ENCODE measurements at places on chromosomes 1 and 21. TPM values are rescaled to one million over a fixed set of nuclear protein-coding genes. Genes with fewer than 3 reads are reported as not detected.

DNA sequence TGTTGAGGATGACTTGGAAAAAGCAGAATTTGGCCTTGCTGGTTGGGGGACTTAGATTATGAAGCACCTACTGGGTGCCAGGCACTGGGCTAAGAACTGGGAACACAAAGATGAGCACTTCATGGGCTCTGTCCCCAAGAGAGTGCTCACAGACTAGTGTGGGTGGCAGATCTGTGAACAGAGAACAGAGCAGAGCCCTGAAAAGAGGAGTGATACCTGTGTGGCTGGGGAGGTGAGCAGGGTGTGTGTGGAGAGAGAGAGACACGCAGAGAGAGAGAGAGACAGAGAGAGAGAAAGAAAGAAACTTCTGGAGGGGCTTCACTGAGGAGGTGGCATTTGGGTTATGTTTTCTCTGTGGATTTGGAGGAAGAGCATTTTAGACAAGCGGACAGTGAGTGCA is 61.1 kb upstream of the PPP2R5A start:
- H3K4me1 ChIP-seq: peaks cover 25% of the 10 kb centered on the region
- no peak overlapping the region for H3K4me3 ChIP-seq
- no peaks in the 10 kb centered on the region for H3K36me3 ChIP-seq
- H3K27me3 ChIP-seq: no peaks in the 10 kb centered on the region

The CYP4A22 gene
- total RNA-seq: not detected

DNA sequence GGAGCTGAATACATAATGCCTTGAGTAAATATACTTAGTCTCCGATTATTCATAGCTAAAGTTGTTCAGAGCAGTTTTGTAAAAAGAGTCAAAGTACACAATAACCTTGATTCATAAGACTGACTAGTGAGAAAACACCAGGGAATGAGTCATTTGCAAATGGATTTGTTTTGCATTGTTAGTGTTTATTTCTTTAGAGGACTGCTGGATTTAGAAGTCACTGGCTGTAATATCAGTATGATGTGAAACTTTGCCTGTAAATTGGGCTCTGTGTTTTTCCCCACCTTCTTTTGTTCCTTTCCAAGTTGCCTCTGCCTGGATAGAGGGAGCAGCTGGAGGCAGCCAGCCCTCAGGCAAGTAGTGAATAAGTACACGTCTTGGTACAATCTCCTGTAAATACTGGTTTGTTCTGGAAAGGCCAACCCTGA is 474.7 kb downstream of the NUF2 start:
- H3K27ac ChIP-seq: no peak overlapping the region
- DNase-seq: no peak
- no peaks in the 10 kb centered on the region for H3K4me1 ChIP-seq

DNA sequence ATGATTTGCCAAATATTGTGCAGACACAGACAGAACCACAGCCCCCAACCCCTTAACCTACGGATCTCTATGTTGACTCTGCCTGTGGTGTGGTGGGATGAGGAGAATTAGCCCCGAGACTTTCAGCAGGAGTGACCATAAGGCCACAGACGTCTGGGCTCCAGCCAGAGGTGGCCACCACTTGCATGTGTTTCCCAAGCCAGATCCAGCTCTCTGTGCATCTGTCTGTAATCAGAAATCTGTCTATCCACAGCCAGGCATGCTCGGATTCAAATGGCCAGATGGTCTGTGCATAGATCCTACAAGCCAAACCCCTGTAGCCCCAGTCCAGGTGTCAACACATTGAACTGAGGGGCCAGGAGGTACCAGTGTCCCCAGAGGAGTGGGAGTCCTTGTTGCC is 140.6 kb downstream of the SYF2 start:
- H3K36me3 ChIP-seq: no peaks in the 10 kb centered on the region
- no peak overlapping the region for H3K27ac ChIP-seq
- no peak overlapping the region for H3K4me3 ChIP-seq
- no peak for DNase-seq
- H3K4me1 ChIP-seq: peaks cover 5% of the 10 kb centered on the region

- no peaks in the 10 kb centered on the region for H3K27me3 ChIP-seq
- no peak overlapping the region for H3K27ac ChIP-seq
- no peaks in the 10 kb centered on the region for H3K36me3 ChIP-seq
- H3K4me1 ChIP-seq: peaks cover 65% of the 10 kb centered on the region
- H3K4me3 ChIP-seq: no peak overlapping the region
These were observed 48.6 kb downstream of the HIVEP3 start for GRCh38 chr1:41870076-41870562.

- peak; percentile 2 for DNase-seq
- H3K4me3 ChIP-seq: no peak overlapping the region
- no peak overlapping the region for H3K27ac ChIP-seq
- H3K4me1 ChIP-seq: no peaks in the 10 kb centered on the region
These were observed 59.9 kb upstream of the CACNA1E start for GRCh38 chr1:181423301-181423918.

The AADACL3 gene
- 0.05 TPM for total RNA-seq

DNA sequence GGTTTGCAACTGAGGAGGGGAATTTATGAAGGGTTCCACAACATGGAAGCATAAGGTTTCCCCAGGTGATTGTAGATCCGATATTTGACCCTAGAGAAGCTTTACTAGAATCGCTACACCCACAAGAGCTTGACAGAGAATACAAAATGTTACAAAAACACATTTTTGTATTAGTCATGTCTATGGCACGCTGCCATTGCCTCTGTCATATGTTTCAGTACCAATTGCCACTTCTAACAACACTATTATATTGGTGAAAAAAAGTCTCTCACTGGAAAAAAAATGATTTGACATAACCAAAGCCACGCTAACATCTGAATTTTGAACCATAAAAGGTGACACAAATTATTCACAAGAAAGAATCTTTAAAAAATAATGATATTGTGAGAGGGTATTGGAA is 214.5 kb downstream of the KCNT2 start:
- H3K36me3 ChIP-seq: no peaks in the 10 kb centered on the region
- H3K27ac ChIP-seq: no peak overlapping the region
- no peak for DNase-seq
- no peaks in the 10 kb centered on the region for H3K4me1 ChIP-seq
- H3K27me3 ChIP-seq: no peaks in the 10 kb centered on the region

The ZNF593OS gene
- not detected for total RNA-seq

GRCh38 chr1:225461533-225462428 is 33.9 kb upstream of the LBR start:
- H3K4me1 ChIP-seq: peaks cover 69% of the 10 kb centered on the region
- no peaks in the 10 kb centered on the region for H3K36me3 ChIP-seq
- H3K4me3 ChIP-seq: no peak overlapping the region
- DNase-seq: no peak

GRCh38 chr1:146046664-146047063 is 25.1 kb upstream of the HJV start:
- H3K27ac ChIP-seq: no peak overlapping the region
- H3K36me3 ChIP-seq: no peaks in the 10 kb centered on the region
- H3K4me1 ChIP-seq: no peaks in the 10 kb centered on the region
- no peak overlapping the region for H3K4me3 ChIP-seq

The DDAH1 gene
- total RNA-seq: 0.99 TPM

GRCh38 chr1:66526036-66526435 is 7.9 kb upstream of the SGIP1 start:
- DNase-seq: no peak
- no peak overlapping the region for H3K4me3 ChIP-seq
- H3K27me3 ChIP-seq: no peaks in the 10 kb centered on the region
- no peaks in the 10 kb centered on the region for H3K4me1 ChIP-seq
- H3K27ac ChIP-seq: no peak overlapping the region

DNA sequence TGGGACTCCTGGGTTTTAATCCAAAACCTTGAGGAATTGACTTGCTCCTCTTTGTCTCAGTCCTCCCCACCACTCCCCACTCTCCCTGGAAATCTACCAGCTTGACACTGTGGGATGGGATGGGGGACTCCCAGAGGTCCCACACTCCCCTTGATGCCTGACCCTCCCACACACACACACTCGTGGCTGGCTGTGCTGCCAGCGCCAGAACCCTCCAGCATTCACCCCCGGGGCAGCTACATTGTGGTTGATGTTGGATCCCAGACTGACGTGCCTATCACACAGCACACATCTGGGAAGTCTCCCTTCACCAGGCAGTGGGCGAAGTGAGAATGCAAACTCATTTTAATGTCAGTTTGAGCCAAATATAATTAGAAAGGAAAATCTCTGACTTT is 10.0 kb downstream of the KIRREL1 start:
- DNase-seq: no peak
- H3K27me3 ChIP-seq: no peaks in the 10 kb centered on the region
- no peaks in the 10 kb centered on the region for H3K36me3 ChIP-seq
- H3K4me1 ChIP-seq: peaks cover 4% of the 10 kb centered on the region
- peak overlapping the region; percentile 48 for H3K27ac ChIP-seq

DNA sequence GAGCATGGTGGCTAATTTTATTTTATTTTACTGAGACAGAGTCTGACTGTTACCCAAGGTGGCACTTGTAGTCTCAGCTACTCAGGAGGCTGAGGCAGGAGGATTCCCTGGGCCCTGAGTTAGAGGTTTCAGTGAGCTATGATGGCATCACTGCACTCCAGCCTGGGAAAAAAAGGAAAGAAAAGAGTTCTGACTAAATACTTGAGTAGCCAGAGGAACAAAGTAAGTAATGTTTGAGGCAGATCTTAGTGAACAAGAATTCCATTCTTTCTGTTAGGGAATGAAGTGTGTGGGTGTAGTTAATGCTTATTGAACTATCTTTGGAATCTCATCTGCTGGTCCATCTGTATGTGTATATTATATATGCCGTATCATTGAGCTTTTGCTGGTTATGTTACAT is 13.1 kb upstream of the EVI5 start:
- no peaks in the 10 kb centered on the region for H3K4me1 ChIP-seq
- H3K4me3 ChIP-seq: no peak overlapping the region
- no peaks in the 10 kb centered on the region for H3K36me3 ChIP-seq
- no peak overlapping the region for H3K27ac ChIP-seq
- DNase-seq: no peak
- no peaks in the 10 kb centered on the region for H3K27me3 ChIP-seq

DNA sequence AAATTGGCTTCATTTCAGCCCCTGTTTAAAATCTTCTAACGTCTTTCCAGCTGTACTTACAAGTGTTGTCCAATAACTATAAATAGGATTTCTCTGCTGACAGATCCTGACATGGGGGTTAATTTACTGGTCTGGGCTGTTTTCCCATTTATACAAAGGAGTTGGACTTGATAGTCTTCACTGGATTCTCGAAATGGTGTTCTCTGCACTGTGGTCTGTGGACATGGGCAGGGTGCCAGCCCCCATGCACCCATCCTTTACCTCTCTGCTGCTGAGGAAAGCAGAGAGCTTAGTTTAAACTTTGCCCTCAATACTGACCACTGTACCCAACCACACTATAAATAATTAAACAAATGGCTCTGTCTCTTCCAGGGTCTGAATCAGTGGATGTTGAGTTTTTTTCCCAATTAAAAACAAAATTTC is 5.2 kb downstream of the DIO1 start:
- no peak overlapping the region for H3K27ac ChIP-seq
- H3K36me3 ChIP-seq: no peaks in the 10 kb centered on the region
- no peak for DNase-seq
- no peak overlapping the region for H3K4me3 ChIP-seq
- no peaks in the 10 kb centered on the region for H3K4me1 ChIP-seq

The RPE65 gene
- total RNA-seq: 0.24 TPM

DNA sequence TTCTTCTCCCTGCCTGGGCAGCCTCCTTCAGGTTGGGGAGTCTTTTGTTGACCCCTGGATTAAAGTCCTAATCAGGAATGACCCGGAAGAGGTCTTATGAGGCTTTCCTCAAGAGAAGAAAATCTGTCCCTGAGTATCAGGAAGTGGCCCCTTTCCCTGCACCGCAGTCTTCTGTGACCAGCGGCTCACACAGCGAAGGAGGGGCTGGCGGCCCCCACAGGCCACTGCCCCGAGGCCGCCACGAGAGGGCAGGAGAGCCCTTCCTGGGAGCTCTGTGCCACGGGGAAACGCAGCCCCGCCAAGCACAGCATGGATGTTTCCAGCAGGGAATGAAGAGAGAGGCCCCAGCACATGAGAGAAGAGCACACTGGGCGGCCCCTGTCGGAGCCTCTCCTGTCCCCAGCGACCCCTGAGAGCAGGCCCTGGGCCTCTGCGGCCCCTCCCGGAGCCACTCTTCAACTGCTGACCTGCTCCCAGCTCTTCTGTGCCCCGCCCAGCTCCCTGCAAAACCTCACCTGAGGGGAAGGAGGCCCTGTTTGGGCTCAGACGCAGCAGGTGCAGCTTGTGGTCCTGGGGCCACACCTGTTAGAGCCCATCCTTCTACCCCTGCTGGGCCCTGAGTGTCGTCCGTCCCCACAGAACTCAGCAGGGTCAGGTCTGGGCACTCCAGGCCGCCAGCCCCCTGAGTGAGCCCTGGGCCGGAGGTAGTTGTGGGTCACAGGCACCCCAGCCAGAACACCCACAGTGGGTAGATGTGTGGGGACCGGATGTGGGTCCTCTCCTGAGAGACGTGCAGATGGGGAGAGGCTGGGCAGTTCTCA is 4.9 kb upstream of the POFUT2 start:
- no peaks in the 10 kb centered on the region for H3K36me3 ChIP-seq
- peak; percentile 65 for DNase-seq
- H3K27ac ChIP-seq: no peak overlapping the region
- H3K4me3 ChIP-seq: no peak overlapping the region
- H3K4me1 ChIP-seq: peaks cover 32% of the 10 kb centered on the region
- peaks cover 3% of the 10 kb centered on the region for H3K27me3 ChIP-seq

- H3K27me3 ChIP-seq: no peaks in the 10 kb centered on the region
- H3K27ac ChIP-seq: peak overlapping the region; percentile 84
- H3K36me3 ChIP-seq: no peaks in the 10 kb centered on the region
- DNase-seq: peak; percentile 0
These were observed 758 bp upstream of the ATAD3B start for GRCh38 chr1:1470626-1471388.

GRCh38 chr1:104921525-104921924 is 1171.8 kb downstream of the AMY1C start:
- H3K36me3 ChIP-seq: no peaks in the 10 kb centered on the region

DNA sequence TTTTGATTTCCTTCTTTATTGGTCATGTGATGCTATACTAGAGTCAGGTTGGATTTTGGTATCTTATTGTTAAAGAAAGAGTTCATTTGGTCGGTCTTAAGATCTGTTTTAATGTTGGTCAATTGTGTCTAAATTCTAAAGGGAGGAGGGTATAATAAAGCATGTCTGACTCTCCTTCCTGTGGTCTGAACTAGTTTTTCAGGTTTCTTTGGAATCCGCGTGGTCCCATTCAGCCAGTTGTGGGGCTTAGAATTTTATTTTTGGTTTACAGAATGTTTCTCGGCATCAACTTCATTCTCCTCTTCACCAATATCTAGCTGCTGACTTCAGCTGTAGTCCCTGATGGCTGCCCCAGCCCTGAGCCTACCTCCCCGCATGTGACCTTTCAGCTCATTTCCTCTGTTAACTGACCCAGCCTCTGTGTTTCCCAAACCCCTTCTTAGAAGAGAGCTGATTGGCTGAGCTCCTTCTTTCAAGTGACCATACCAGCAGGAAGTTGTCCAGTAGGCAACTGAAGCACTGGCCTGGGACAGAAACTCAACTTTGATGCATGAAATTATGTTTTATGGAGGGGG is 8.7 kb upstream of the MYOC start:
- H3K36me3 ChIP-seq: no peaks in the 10 kb centered on the region
- H3K4me1 ChIP-seq: no peaks in the 10 kb centered on the region
- no peaks in the 10 kb centered on the region for H3K27me3 ChIP-seq
- H3K4me3 ChIP-seq: no peak overlapping the region
- H3K27ac ChIP-seq: no peak overlapping the region

The CFH gene
- 12.6 TPM for total RNA-seq

- no peak overlapping the region for H3K4me3 ChIP-seq
- no peak for DNase-seq
- H3K27ac ChIP-seq: no peak overlapping the region
- H3K27me3 ChIP-seq: no peaks in the 10 kb centered on the region
These were observed 114.2 kb downstream of the HLCS start for GRCh38 chr21:36852293-36852692.

The RBM11 gene
- total RNA-seq: 0.90 TPM
